NCI-H226 (cell line): ENCODE measurements at places on chromosomes 13 and 19.
A peak's percentile ranks its signal among the peaks of the same experiment; 100 is the strongest.

GRCh38 chr19:29546583-29547190 lies 20.9 kb downstream of the VSTM2B start:
- DNase-seq = no peak

GRCh38 chr19:16419669-16420335 lies 52.0 kb downstream of the EPS15L1 start:
- no peak for DNase-seq

DNA sequence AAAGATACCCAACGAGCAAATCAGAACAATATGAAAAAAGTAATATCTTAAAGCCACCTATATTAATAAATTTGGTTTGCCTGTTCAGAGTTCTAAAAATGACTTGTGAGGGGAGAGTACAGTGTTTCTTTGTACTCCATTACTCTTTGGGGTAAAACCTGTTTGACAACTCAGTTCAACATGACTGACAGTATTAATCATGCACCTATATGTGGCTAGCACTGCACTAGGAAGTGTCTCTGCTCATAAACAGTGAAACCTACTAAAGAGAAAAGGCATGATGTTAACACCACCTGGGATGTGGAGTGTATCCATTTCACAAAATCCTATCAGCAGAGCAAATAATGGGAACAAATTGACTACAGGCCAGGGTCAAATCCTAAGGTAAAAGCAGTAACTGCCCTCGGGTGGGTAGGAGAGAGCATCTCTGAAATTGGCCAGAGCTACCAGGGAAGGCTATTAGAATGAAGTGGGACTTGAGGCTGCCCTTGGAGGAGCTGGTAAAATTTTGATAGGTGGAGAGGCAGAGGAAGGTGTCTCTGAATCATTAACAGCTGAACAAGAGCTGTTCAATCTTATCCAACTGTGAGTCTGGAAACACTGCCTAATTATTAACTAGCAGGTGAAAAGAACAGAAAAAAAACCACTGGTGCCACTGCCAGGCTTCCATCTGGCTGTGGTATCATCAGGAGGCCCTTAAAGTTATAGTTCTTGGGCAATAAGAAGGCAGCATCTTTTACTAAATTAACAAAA lies 365.1 kb downstream of the DNAJC15 start:
- DNase-seq = no peak

DNA sequence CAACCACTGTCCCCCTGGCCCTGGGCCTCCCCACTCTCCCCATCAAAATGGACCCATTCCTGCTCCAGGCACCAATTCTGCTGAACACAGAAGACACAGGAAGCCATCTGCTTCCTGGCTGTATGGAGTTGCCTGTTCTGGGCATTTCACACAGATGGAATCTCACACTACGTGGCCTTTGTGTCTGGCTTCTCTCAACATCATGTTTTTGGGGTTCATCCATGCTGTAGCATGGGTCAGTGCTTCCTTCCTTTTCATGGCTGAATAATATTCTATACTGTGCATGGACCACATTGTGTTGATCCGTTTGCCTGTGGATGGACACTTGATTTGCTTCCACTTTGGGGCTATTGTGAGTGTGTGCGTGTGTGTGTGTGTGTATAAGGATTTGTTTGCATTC lies 15.0 kb upstream of the KLF2 start:
- DNase-seq = no peak

DNA sequence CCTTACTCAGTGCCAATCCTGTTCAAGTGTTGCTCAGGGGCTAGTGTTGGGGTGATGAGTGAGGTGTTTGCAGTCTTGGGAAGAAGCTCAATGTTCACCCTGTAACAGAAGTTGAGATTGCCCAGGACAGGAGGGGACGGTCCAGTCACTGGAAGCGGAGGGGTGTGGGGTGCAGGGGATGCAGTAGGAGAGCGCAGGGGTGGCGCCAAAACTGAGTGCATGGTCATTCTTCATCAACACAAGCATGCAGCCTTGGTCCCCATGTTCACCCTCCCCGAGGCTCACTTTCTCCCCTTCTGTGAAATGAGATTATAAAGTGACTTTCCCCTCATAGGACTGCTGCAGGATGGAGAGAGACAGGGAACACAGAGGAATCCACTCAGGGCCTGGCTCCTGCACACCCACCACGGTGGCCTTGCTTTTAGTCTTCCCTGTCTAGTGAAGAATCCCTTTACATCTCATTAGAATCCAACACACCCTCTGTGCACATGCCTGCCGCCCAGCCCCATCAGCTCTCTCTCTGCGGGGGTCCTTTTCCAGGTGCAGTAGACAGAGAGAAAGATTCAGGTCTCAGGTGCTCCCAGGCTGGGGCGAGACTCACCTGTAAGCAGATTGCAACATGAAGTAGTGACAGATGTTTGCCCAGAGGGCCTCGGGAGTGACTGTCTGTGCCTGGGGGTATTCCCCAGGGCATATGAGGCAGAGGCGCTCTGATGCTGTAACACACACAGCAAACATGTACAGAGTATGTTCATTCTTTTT lies 93.2 kb downstream of the TSHZ3 start:
- no peak for DNase-seq

DNA sequence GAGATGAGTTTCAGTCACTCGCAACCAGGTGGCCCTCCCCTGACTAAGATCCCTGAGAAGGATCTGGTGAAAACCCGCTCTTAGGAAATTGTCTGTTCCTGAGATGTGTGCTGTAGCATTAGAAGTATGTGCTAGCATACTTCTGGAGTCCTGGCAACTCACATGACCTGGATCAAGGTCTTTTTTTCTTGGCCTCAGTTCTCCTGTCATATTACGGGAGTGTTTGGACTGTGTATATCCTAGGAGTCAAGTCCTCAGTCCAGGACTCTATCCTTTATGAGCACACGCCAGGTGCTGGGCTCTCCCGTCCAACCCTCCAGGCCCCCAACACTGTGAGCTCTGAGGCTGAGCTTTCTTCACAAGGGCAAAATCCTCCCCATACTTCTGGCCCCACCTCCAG lies 156.4 kb downstream of the UQCRFS1 start:
- DNase-seq = no peak

GRCh38 chr19:35306473-35307246 lies 14.7 kb downstream of the MAG start:
- DNase-seq = no peak

DNA sequence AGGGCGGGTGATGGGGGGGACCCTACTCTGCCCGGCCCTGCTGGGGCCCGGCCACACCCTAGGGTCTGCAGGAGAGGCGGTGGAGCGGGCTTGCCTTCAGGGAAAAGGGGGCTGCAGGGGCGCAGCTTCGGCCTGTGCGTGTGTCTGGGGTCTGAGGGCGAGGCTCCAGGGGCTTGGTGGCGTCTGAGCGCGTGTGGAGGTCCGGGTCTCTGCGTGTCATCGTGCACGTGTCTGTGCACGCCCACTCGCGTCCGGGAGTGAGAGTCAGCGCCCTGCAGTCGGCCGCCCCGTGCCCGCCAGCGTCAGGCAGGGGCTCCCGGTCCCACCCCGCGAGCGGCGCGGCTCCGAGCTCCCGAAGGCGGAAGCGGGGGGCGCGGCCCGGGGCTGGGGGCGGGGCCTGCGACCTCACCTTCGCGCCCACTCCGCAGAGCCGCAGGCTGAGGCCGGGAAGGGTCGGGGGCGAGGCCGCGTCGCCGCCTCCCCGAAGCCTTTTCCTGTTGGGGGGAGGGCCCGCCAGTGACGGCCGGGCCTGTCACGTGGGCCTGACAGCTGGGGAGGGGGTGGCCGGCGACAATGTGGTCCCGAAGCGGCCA lies at the start of gene ARHGAP45:
ARHGAP45 (plus strand) TSS at position 420 of the 593 bp plus-strand sequence. CDS start 239 bp downstream, outside the sequence.
- peak; percentile 68 for DNase-seq

- DNase-seq = no peak
Measured at GRCh38 chr13:51292000-51292565, 47.4 kb upstream of the SERPINE3 start.

DNA sequence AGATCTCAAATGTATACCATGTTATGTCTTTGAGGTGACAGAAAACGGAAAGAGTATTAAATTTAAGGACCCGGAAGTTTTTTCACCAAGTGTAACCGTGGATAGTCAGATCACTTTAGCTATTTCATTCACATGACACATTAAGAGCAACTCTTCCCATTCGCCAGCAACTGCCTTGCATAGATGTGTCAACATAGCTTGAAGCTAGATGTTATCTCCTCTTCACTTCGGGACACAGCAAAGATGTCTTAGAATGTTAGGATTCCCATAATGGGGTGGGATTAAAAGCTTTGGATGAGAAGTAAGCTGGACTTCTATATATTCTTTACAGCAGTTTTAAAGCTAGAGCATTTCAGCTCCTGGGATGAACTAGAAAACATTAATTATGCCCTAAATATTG lies 1135.9 kb upstream of the PCDH20 start:
- DNase-seq = no peak

- DNase-seq = no peak
Measured at GRCh38 chr19:50488389-50489194, 11.9 kb upstream of the GARIN5A start.

- no peak for DNase-seq
Measured at GRCh38 chr19:1975162-1975480, 34.1 kb downstream of the CSNK1G2 start.

DNA sequence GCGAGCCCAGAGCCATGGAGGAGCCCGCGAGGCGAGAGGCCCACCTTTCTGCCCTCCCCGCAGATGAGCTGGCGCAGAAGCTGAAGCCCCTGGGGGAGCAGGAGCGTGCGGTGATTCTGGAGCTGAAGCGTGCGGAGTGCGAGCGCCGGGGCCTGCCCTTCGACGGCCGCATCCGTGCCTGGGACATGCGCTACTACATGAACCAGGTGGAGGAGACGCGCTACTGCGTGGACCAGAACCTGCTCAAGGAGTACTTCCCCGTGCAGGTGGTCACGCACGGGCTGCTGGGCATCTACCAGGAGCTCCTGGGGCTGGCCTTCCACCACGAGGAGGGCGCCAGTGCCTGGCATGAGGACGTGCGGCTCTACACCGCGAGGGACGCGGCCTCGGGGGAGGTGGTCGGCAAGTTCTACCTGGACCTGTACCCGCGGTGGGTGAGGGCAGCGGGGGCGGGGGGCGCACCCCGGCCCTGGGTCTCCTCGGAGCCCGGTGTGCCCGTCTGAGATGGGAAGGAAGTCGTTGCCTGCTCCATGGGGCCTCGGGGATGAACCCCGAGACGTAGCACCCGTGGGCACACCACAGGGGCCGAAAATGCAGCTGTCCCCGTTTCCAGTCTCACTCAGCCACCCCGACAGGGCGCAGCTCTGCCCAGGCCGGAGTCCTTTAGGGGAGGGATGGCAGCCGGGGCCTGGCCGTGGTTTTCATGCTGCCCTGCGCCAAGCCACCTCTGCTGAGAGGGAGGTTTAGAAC lies 12.1 kb upstream of the ZNF554 start:
- DNase-seq = no peak

DNA sequence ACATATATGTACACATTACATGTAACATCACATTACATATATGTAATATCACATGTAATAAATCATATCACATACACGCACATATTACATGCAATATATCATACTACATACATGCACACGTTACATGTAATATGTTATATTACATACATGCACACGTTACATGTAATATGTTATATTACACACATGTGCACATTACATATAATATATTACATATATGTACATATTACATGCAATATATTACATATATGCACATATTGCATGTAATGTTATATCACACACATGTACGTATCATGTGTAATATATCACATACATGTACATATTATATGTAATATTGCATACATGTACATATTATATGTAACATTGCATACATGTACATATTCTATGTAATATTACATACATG lies 77.6 kb downstream of the GADD45B start:
- no peak for DNase-seq

DNA sequence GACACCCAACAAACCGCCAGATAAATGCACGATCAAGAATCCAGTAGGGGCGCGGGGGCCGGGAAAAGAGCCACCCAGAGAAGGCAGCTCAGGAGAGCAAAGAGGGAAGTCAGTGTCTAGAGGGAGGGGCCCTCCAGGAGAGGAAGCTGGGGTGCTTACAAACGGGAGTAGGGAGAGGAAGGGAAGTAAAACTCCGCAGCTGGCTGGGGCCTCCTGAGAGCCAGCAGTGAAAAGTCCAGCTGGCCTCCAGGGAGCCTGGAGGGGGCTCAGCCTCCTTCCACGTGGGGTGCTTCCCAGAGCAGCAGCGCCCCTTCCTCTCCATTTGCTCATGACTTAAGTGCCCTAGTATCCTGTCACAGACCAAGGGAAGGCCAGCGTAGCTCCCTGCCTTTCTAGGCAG lies 51.8 kb downstream of the TMED1 start:
- DNase-seq = no peak

- no peak for DNase-seq
Measured at GRCh38 chr13:21054313-21054712, 7.1 kb downstream of the LATS2 start.

- DNase-seq = no peak
Measured at GRCh38 chr19:2199215-2199614, 35.5 kb downstream of the DOT1L start.

DNA sequence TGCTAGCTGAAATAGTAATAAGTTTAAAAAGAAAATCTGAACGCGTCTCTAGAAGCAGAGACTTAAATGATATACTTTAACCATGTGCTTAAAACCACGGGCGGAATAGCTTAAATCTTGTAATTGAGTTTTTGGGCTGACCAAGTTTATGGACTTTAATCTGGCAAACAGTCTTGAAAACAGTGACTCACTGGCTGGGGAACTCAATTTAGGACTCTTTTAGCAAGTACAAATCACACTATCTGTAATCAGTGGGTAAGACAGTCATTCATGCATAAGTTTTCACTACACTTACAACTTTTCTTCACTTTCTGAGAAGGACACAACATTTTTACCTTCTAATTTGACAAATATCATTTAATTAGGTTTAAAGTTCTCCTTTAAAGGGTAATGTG lies 26.8 kb downstream of the ZNF627 start:
- DNase-seq = no peak

DNA sequence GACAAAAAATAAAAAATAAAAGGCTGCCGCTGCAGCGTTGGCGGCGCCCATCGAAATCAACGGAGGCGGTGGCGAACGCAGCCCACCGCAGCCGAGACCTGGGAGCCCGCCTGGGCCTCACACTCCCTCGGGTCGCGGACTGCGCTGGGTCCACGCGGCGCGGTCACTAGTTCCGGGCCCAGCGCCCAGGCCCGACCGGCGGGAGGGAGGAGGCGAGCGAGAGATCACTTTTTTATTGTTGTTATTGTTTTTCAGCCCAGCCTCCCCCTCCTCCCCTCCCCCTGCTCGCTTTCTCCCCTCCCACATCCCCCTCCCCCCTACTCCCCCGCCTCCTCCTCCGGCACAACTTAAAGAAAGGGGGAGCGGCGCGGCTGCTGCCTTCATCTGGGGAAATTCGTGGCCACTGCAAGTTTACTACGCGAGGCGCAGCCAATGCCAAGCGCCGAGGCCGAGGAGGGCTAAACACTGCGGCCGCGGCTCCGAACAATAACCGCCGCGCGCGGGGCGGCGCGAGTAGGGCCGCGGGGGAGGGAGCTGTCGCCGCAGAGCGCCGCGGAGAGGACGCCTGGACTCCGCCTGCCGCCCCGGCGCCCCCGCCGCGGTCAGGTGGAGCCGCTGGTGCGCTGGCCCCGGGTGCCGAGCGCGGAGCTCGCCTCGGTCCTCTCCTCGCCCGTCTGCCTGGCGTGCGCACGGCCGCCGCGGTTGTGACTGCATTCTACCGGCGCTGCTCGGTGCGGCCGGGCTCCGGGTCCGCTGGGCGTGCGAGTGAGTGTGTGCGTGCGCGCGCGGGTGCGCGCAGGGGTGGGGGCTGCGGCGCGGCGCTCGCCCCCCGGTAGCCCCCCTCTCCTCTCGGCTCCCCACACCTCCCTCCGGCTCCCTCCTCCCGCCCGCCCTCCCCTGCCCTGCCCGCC lies 505 bp upstream of the ZIC2 start:
- peak; percentile 65 for DNase-seq

GRCh38 chr19:58355908-58356765 lies 2.8 kb upstream of the A1BG start:
- DNase-seq = no peak
